Fibroblast of upper back skin (primary cell): ENCODE measurements at places on chromosomes 2 and 18.

- no peak for DNase-seq
Measured at GRCh38 chr2:9060819-9061218, 57.3 kb upstream of the MBOAT2 start.

GRCh38 chr2:168030862-168031624 lies 216.4 kb downstream of the STK39 start:
- DNase-seq, result peak; percentile 60

DNA sequence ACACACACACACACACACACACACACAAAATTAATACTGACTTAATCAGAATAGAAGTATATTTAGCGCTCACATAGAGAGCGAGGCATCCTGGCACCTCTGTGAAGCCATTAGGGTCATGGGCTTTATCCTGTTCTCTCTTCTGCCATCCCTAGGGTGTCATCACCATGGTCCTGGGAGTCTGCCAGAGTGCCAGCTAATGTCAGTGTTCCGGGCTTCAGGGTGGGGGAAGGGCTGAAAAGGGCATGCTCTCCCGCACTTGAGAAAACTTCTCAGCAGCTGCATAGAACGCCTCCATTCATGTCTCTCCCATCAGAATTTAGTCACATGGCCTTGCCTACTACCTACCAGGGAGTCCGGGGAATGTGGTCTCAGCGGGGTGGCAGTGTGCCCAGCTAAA lies 19.7 kb upstream of the DYNC2LI1 start:
- DNase-seq, result no peak

- no peak for DNase-seq
Measured at GRCh38 chr2:237180987-237181386, 95.3 kb downstream of the COPS8 start.

- no peak for DNase-seq
Measured at GRCh38 chr2:123283431-123283830, 741.7 kb upstream of the CNTNAP5 start.

GRCh38 chr18:30481871-30482270 lies 560.7 kb downstream of the DSC3 start:
- DNase-seq, result no peak

- no peak for DNase-seq
Measured at GRCh38 chr2:15802657-15803542, 137.4 kb upstream of the MYCN start.

- peak; percentile 84 for DNase-seq
Measured at GRCh38 chr2:152611458-152612231, 105.6 kb downstream of the PRPF40A start.

DNA sequence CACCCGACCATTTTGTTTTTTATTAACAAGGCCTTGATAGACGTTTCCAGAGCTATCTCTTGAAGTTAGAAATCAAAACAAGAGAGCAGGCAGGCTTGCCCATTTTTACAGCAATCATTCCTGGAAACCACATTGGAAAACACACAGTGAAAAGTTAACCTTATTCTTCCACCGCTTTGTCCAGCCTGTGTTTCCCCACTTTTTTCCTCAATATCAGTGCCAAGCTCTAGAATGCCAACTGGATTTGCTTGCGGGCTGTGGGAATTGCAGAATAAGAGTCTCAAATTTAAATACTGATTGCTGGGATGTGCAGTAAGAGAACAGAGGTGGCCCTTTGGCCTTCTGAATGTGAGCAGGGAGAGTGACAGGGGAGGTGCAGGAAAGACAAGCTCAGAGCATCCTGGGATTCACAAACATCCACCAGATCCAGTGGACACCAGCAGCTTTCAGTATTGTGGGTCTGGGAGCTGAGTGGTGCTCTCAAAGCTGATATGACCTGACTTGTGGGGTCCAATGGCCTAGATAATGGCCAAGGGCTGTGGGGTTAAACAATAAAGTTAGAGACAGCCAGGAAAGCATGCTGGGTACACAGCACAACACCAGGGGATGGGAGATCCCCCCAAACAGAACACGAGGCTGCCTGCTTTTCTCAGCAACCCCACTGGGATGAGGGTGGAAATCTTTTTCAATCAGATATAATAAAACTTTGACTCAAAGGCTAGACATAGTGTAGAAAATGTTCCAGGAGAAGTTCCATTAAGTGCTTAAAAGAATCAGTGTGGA lies 15.5 kb downstream of the CYP1B1 start:
- DNase-seq, result no peak

DNA sequence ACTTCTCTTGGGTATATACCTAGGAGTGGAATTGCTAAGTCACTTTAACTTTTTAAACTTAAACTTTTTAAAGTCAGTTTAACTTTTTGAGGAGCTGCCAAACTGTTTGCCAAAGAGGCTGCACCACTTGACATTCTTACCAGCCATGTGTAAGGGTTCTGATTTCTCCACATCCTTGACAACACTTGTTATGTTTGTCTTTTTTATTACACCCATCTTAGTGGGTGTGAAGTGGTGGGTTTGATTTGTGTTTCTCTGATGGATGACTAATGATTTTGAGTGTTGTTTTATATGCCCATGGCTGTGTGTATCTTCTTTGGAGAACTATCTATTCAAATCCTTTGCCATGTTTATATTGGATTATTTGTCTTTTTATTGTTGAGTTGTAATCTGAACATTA lies 13.6 kb downstream of the ASAP2 start:
- no peak for DNase-seq

- DNase-seq, result peak; percentile 58
Measured at GRCh38 chr2:8609357-8609811, 72.5 kb upstream of the ID2 start.

GRCh38 chr2:86097114-86097896 lies 8.4 kb downstream of the POLR1A start:
- no peak for DNase-seq

- DNase-seq, result no peak
Measured at GRCh38 chr2:18566145-18566769, 5.8 kb upstream of the RDH14 start.

- no peak for DNase-seq
Measured at GRCh38 chr18:23662309-23663263, at the start of gene ANKRD29. Gene ANKRD29 (minus strand): TSS chr18:23662911. CDS start chr18:23662730, 181 bp downstream.

DNA sequence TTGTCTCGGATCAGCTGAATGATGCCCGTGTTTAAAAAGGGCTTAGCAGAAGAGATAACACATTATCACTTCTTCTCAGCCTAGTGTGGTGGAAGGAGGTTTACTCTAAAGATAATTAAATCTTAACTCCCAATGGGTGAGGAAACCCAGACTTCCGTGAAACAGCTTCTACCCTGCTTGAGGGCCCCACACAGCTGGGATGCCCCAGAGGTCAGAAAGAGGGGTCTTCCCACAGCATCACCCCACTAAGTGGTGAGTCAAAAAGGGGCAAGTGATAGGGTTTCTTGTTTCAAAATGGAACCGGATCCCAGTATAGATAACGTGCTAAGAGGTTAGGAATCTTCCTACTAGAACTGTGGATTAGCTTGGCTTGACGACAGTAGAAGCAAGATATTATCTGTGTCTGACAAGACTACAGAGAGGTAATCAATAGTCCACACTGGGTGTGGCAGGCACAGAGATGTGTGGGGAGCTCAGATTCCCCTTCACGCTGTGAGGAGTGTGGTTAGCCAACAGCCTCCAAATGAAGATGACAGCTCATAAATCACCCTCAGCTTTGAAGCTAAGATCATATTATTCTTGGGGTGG lies 129.6 kb upstream of the COPS8 start:
- peak; percentile 19 for DNase-seq

- no peak for DNase-seq
Measured at GRCh38 chr2:235582081-235582686, 88.3 kb downstream of the AGAP1 start.

DNA sequence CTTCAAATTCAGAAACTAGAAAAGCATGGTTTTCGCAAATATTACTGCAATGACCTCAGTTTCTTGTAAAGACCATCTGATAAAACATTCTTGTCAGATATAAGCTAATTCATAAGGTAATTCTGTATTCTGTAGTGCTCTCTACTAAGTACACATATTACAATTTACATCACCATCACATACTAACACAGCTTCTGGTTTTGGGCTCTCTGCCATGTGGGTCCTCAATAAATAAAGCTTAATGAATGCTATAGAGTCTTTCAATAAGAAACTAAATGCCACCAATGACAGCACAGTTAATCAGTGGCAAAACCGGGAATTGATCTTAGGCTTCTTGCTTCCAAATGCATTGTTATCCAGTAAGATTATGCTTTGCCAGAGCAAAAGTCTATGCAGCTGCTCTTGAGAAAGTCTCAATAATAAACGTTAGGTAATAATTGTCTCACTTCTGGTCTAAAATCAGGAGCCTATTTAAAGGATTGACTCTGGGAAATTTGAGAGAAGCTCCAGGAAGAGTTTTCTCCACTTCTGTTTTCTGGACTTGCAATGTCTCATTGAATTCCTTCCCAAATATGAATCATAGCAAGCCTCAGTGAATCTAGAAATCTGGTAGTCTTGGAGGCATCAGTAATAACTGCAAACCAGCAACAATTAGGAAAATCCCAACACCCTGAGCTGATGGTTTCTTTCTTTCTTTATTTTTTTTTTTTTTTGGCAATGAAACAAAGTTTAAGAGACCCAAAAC lies 67.9 kb upstream of the RAPGEF4 start:
- peak; percentile 57 for DNase-seq

DNA sequence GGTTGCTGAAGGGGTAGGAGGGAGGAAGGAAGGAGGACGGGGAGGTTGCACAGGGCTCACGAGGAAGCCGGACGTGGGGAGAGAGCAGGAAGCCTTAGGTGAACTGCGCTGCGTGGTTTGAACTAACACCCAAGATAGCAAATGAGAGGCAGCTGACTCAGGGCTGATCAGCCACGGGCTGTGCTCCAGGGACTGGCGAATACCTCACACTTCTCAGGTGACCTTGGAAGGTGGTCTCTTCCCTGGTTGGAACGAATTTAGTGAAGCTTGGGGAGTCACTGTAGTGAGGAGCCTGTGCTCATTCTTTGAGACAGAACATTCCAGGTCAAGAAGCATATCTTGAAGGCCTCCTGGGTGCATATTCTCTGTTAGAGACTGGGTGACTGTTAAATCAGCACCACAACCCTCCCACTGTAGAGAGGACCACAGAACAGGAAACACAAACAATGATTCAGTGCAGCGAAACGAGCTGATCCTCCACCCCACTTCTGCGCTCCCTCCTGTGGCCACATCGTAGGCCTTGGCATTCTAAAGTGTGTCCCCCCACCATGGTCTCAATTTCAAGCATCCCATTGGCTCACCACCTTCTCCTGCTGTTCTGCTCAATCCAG lies 33.8 kb downstream of the TOGARAM2 start:
- peak; percentile 28 for DNase-seq

GRCh38 chr2:39937621-39938020 lies 158.6 kb upstream of the THUMPD2 start:
- no peak for DNase-seq

DNA sequence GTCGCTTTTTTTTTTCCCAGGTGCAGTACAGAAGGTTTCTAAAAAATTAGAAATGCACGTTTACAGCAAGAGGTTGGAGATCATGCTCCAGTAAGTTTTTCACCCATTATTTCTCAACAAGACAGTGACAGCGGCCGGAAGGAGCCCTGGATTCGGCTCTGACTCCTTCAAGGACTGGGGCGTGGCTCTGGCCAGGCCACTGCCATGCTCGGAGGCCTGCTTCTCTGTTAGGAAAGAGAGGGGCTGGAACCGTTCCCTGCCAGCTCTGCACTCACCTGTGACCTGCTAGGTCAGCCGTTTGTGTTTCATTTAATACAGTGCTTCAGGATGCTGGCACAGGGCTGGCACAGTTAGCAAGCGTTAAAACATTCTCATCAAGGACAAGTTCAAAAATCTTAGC lies 6.7 kb upstream of the IAH1 start:
- no peak for DNase-seq

GRCh38 chr18:5646739-5647138 lies 102.9 kb upstream of the EPB41L3 start:
- DNase-seq, result no peak

DNA sequence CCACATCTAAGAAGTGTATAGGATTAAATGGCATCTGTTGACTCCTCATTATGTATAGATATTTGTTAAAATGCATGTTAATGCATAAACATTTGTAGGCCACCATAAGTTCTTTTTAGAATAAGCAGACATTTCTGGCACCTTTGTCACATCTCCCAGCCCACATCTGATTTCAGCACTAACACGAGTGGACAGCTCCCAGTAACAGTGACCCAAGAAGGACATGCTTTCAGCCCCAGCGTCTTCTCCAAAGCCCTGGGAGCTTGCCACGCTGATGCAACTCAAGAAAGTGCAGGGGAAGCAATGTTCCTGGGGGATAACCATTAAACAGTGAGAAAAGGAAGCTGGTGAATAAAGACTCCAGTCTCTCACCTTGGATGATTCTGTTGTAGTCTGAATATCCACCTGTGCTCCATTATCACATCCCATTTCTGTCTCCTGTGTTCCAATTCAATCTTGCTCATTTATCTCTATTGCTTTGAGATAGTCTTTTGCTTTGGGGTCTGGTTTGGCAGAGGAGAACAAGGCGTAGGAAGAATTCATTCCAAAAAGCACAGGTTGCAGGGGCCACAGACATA lies 182.6 kb upstream of the THSD7B start:
- no peak for DNase-seq

GRCh38 chr2:7899923-7900322 lies 781.9 kb upstream of the ID2 start:
- DNase-seq, result no peak

- DNase-seq, result peak; percentile 77
Measured at GRCh38 chr18:60549338-60549960, 176.9 kb upstream of the MC4R start.

- no peak for DNase-seq
Measured at GRCh38 chr18:48215876-48216638, 193.1 kb downstream of the ZBTB7C start.

GRCh38 chr2:84888401-84889276 lies 7.8 kb upstream of the TRABD2A start:
- DNase-seq, result peak; percentile 66

- no peak for DNase-seq
Measured at GRCh38 chr2:178924817-178925216, 117.6 kb upstream of the TTN start.

DNA sequence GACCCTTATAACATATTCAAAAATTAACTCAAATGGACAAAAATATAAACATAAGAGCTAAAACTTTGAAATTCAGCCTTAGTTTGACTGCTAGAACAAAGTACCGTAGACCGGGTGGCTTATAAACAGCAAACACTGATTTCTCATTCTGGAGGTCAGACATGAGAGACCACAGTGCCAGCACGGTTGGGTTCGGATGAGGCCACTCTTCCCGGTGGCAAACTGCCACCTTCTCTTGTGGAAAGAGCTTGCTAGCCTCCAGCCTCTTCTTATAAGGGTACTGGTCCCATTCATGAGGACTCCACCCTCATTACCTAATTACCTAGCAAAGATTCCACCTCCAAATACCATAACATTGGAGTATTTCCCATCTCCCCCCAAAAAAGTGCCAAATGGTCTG lies 91.3 kb downstream of the FAM210A start:
- DNase-seq, result no peak

GRCh38 chr2:86765310-86765695 lies 25.4 kb downstream of the CD8A start:
- no peak for DNase-seq

GRCh38 chr2:18656048-18656447 lies 66.7 kb upstream of the NT5C1B start:
- DNase-seq, result no peak

- peak; percentile 79 for DNase-seq
Measured at GRCh38 chr2:176584333-176584732, 315.1 kb downstream of the MTX2 start.
